Osteocyte (in vitro differentiated cells): ENCODE measurements at places on chromosomes 5 and 9. TPM values are rescaled to one million over a fixed set of nuclear protein-coding genes. Genes with fewer than 3 reads are reported as not detected.

DNA sequence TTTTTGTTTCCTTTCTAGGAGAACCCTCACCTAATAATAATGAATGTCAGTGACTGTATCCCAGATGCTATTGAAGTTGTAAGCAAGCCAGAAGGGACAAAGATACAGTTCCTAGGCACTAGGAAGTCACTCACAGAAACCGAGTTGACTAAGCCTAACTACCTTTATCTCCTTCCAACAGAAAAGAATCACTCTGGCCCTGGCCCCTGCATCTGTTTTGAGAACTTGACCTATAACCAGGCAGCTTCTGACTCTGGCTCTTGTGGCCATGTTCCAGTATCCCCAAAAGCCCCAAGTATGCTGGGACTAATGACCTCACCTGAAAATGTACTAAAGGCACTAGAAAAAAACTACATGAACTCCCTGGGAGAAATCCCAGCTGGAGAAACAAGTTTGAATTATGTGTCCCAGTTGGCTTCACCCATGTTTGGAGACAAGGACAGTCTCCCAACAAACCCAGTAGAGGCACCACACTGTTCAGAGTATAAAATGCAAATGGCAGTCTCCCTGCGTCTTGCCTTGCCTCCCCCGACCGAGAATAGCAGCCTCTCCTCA is 87.1 kb downstream of the OSMR start:
- peaks cover 5% of the 10 kb centered on the region for H3K4me1 ChIP-seq
- no peaks in the 10 kb centered on the region for H3K27me3 ChIP-seq
- peaks cover 54% of the 10 kb centered on the region for H3K36me3 ChIP-seq
- H3K27ac ChIP-seq: no peak overlapping the region
- H3K4me3 ChIP-seq: no peak overlapping the region

DNA sequence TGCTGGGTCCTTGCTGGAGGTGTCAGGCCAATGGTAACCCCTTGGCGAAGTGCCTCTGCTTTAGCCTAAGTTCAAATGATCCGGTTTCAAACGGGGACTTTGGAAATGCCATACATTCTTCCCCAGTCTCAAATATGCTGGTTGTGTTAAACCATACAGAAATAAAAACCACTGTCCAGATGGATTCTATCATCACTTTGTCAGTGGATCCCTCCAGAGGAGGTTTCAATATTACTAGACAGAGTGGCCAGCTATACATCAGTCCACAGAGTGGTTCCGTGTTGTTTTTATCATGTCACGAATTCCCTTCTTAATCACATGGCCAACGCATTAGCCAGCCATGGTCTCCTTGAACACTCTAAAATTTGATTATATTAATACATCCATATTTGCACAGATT is 7.3 kb upstream of the RANBP17 start:
- H3K27me3 ChIP-seq: peaks cover 4% of the 10 kb centered on the region
- H3K4me3 ChIP-seq: no peak overlapping the region
- H3K27ac ChIP-seq: no peak overlapping the region
- peaks cover 2% of the 10 kb centered on the region for H3K4me1 ChIP-seq
- H3K36me3 ChIP-seq: no peaks in the 10 kb centered on the region

DNA sequence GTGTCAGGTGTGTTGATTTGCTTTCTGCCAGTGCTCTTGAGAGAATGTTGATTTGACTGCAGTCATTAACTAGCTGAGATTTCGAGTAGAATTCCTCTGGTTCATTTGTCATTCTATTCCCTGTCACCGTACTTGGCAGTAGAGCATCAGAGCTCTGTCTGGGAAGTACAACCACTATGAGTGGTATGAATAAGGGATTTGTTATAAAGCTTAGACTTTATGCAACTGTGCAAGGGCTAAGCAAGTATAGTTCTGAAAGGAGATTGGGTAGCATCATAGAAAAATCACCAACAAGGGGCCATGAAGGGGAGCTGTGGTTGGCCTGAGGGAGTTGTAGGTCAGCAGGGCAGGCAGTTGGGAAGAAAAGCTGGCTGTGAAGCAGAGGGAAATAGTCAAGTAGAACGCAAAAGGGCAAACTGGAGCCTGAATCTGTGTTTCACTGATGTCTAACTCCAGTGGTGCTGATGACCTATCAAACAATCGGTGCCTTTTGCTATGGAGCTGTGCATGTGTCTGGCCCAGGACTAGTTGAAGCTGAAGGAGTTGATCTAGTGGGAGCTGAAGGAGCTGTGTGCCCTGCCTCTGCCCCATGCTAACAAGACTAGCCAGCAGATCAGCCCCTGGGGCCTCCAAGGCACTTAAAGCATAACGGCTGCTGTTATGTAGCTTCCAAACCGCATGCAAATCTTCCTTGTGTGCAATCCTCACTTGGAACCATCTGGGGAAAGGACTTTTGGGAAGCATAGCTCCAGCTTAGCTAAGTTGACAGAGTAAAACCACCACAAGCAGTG is 110.0 kb downstream of the SLC28A3 start:
- no peak for DNase-seq
- peaks cover 12% of the 10 kb centered on the region for H3K4me1 ChIP-seq
- no peak overlapping the region for H3K4me3 ChIP-seq
- H3K27me3 ChIP-seq: peaks cover 15% of the 10 kb centered on the region

DNA sequence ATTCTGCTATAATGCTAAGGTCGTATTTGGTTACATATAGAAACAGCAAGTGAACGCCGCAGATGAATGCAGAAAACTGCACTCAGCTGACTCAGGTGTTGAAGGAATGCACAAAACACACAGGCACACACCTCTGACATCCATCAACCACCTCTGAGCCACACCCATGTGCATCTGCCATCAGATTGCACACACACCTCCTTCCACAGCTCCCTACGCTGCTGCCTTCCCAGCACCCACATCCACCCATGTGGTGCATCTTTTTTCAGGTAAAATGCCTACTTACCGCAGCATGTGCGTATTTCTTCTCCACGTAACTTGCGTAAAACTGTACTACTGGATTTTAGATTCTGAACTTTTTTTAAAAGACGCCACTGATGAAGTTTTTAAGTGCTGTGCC is 7.1 kb downstream of the STK10 start:
- peaks cover 60% of the 10 kb centered on the region for H3K4me1 ChIP-seq
- DNase-seq: no peak
- no peaks in the 10 kb centered on the region for H3K27me3 ChIP-seq
- H3K27ac ChIP-seq: no peak overlapping the region
- peaks cover 6% of the 10 kb centered on the region for H3K36me3 ChIP-seq
- no peak overlapping the region for H3K4me3 ChIP-seq

The SOHLH1 gene
- not detected in 2 replicates for total RNA-seq

The TRIM14 gene
- total RNA-seq: 0.48 and 0.76 TPM in 2 replicates
